GM23248 (cell line): ENCODE measurements at places on chromosomes 7 and 10.

DNA sequence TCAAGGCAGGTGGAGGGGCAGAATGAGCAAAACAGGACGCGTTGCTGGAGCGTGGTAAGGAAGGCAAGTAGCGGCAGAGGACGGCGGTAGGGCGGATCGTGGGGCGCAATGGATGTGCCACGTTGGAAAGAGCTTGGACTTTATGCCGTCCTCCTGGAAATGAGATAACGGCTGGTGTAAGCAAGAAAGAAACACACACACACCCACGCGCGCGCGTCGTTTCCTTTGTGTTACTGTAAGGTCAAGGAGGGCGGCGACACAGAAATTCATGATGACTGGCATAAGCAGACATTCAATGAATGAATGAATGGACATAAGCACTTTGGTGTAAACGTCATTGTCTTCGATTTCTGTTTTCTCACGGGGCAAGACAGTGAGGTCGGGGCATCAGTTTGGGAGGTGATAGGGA, 683 bp upstream of the ENTPD7 start:
- peak; percentile 83 for DNase-seq

GRCh38 chr10:114801411-114801813, 20.2 kb upstream of the FHIP2A start:
- DNase-seq, result no peak

DNA sequence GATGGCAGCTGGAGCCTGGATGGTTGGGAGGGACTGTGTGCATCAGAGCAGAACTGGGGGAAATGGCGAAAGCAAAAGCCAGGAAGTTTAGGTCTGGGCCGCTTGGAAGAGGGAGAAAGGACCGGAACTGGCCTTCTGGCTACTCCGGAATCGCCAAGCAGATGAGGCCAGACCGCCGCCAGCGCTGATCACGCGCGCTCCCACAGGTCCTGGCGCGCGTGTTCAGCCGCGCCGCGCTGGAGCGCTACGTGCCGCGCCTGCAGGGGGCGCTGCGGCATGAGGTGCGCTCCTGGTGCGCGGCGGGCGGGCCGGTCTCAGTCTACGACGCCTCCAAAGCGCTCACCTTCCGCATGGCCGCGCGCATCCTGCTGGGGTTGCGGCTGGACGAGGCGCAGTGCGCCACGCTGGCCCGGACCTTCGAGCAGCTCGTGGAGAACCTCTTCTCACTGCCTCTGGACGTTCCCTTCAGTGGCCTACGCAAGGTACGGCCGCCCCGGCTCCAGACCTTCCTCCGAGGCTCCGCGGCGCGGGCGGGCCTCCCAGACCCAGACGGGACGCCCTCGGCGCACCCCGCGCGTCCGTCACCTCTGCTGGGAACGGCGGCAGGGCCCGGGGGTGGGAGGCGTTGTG, 2.0 kb downstream of the CYP26C1 start:
- DNase-seq, result peak; percentile 70

- peak; percentile 95 for DNase-seq
Measured at GRCh38 chr7:2641406-2642393, 9.9 kb downstream of the TTYH3 start.

DNA sequence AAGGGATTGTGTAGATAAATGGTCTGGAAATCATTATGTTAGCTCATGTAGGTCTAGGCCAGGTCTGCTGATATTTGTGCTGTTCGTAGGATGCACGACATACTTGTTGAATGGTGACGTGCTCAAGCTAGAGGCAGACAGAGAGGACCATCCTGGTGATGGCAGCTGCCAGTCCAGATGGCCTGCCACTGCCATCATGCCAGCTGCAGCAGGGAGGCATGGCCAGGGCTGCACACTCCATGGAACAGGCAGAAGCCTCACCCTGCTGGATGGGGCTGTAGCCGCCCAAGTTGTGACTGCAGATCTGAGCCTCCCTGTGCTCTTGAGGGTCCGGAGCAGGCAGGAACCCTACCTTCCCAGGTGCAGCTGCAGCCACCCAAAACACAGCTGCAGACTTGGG, 80.3 kb downstream of the SPDYE5 start:
- DNase-seq, result no peak

- DNase-seq, result no peak
Measured at GRCh38 chr7:50564640-50565558, at the start of gene DDC. Gene DDC, minus strand, starts transcription at chr7:50565405. Its CDS starts 21,320 bp downstream, at chr7:50544085.

GRCh38 chr7:55574051-55574717, 1.9 kb upstream of the VOPP1 start:
- DNase-seq, result peak; percentile 45

DNA sequence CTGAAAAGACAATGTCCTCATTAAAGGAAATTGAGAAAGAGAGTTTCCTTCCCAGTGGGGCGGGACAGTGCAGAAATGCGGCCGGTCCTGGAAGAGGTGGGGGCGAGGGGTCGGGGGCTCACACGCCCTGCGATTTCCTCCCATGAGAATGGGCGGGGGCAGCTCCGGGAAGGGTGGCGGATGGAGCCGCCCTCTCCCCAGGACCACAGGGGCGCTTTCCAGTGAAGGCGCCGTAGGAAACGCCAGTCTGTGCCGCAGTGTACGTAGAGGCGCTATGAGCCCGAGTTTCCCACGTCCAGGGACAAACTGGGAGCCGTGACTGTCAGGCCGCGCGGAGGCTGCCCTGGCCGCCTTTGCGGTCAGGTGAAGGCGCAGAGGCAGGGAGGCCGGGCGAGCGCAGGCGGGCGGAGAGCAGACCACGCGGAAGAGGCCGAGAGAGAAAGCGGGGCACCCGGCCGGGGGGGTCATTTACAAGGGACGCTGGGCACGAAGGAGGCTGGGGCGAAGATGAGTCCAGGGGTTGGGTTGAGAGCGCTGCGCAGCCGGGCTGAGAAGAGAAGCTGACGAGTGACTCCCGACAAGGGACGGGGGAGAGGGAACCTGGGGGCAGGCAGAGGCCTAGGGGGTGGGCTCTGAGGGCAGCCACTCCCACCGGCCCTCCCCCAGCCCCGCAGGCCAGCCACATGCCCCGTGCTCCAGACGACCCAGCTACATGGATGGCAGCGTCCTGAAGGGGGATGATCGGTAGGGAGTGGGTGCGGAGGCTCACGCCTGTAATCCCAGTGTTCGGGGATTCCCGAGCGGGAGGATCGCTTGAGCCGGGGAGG, 45.0 kb downstream of the ALOX5 start:
- DNase-seq, result peak; percentile 56
